ENCODE measurements at places on chromosomes 16 and 17. TPM values are rescaled to one million over a fixed set of nuclear protein-coding genes. Genes with fewer than 3 reads are reported as not detected.

The MAP2K4 gene
- total RNA-seq = 62.7 TPM

GRCh38 chr16:84610376-84610775, 7.5 kb downstream of the COTL1 start:
- DNase-seq = no peak

DNA sequence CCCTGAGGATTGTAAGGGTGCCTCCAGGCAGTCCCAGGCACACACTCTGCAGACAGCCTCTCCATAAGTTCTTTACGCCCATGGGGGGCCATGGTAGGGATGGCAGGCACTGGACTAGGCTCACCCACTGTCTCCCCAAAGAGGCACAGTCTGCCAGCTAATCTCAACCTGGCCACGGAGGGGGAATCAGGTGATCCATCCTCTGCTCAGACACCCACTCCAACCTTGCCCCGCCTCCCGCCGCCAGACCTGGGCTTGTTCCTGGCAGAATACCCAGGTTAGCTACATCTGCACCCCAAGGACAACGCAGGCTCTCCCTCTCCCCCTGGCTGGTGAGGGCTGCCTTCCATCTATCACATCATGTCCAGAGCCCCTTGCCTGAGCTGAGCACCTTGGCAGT, 1.2 kb downstream of the NLGN2 start:
- DNase-seq = no peak

DNA sequence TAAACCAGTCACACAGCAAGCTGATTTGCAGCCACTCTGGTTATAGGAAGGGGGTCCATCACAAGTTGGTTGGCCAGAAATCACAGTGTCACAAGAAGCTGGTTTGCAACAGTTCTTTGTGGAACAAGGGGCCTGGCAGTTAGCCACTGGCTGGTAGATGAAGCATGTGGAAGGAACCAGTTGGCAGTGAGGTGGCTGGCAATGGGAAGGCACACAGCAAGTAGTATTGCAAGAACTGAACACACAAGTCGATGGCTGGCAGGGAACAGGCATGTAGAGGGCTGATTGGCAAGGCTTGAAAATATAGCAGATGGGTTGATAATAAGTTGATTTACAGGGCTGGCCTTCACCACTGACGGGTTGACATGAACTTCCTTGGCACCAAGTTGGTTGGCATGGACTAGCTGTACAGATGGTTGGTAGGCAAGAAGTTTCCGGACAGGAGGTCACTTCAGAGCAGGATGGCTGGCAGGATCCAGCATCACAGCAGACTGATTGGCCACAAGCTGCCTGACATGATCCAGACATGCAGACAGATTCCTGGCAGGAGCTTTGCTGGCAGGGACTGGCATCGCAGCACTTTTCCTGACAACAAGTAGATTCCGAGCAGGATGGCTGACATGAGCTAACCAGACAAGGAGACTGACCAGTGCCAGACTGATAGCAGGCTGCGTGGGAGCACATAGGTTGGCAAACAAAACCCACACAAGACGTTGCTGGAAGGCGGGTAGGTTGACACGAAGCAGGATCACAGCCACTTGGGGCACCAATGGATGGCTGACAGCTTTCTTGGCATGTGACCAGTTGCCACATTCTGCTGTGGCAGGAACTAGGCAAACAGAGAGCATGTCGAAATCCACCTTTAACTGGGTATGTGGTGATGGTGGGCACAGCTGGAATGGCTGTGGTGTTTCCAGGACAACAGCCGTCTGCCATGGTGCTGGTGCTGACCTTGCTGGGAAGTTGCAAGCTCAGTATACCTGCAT, at the start of gene KRTAP29-1:
Gene KRTAP29-1 (minus strand): TSS at position 936 of the 986 bp plus-strand sequence. CDS start 0 bp downstream, at position 936.
- DNase-seq = no peak

DNA sequence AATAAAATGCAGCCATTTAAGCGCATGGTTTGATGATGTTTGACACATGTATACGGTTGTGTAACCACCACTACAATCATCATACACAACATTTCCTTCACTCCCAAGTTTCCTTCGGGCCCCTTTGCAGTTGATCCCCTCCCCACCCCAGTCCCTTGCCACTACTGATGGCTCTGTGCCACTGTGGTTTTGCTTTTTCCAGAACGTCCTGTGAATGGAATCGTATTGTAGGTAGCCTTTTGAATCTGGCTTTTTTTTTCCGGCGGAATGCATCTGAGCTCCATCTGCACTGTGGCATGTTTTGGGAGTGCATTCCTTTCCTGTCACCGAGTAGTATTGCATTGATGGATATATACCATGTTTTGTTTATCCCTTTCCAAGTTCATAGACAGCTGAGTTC, 15.1 kb upstream of the MAP2K3 start:
- no peak for DNase-seq
